IMR-90 (cell line): ENCODE measurements at places on chromosomes 2 and 18. TPM values are rescaled to one million over a fixed set of nuclear protein-coding genes. Genes with fewer than 3 reads are reported as not detected.

- H3K27ac ChIP-seq: no peak overlapping the region
- no peak overlapping the region for H3K4me3 ChIP-seq
- peaks cover 2% of the 10 kb centered on the region; the same call in 1 of the 2 replicates for H3K27me3 ChIP-seq
- no peaks in the 10 kb centered on the region for H3K4me1 ChIP-seq
These were observed 159.8 kb downstream of the SUCLG1 start for GRCh38 chr2:84299211-84299775.

The RNMT gene
- polyA plus RNA-seq: 11.9 and 13.6 TPM in 2 replicates

- no peak overlapping the region for H3K4me3 ChIP-seq
- no peak overlapping the region for H3K27ac ChIP-seq
- peaks cover 1% of the 10 kb centered on the region; the same call in 1 of the 2 replicates for H3K4me1 ChIP-seq
- peak; percentile 26 for DNase-seq
- no peaks in the 10 kb centered on the region for H3K36me3 ChIP-seq
- peaks cover 11% of the 10 kb centered on the region for H3K27me3 ChIP-seq
These were observed 188.9 kb upstream of the OSR1 start for GRCh38 chr2:19547321-19547720.

DNA sequence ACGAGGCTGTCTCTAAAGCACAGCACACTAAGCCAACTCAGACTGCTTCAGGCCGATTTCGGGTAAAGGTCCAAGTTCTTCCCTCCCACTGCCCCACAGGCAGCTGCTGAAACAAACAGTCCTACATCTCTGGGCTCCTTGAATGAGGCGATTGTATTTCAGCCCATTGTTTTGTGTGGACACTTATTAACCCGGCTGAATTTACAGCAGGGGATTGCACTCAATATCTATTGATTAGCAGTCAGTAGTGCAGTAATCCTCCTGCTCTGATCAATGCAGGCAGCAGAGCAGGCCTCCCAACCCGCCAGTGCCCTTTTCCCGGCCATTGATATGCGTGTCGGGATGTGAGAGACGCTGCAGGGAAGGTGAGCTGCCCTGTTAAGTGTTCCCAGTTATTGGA lies 330.1 kb downstream of the CMPK2 start:
- H3K4me1 ChIP-seq: no peaks in the 10 kb centered on the region
- H3K27ac ChIP-seq: no peak overlapping the region
- no peaks in the 10 kb centered on the region for H3K36me3 ChIP-seq
- no peak overlapping the region for H3K4me3 ChIP-seq

DNA sequence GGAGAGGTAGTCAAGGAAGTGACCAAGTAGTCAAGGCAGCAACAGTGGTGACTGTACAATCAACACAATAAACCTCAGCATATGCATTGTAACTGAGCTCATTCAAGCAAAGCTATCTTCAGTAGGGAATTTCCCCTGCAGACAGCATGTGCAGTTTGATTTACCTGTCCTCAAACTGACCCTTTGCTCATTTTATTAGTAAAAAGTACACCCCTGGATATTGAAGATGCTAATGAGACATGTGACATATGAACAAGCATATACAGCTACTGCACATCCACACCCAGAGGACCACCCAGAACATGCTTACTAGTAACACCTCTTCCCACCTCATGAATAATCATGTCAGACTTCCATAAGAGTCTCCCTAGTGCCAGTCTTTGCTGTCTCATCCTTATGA lies 15.4 kb downstream of the C2orf81 start:
- H3K27me3 ChIP-seq: peaks cover 2% of the 10 kb centered on the region
- no peaks in the 10 kb centered on the region for H3K4me1 ChIP-seq
- peak; percentile 40 for DNase-seq
- H3K36me3 ChIP-seq: no peaks in the 10 kb centered on the region

DNA sequence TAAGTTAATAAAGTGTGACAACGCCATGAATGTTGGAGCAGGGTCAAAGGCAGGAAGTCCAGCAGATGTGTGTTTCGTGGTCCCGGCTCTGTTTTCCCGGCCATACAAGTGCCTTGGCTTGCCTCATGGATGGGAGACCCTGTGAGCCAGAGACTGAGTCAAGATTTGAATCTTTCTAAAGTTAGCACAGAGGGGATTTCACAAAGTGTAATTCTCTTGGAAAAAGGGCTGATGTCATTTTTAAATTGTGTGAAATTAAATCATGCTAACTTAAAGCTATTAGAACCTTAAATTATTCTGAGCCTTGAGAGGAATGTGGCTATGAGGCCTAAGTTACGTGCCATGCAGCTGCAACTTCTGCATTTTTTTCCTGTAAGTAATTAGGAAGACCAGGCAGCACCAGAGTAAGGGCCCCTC lies 38.3 kb upstream of the RALBP1 start:
- no peaks in the 10 kb centered on the region for H3K36me3 ChIP-seq
- no peak overlapping the region for H3K4me3 ChIP-seq
- peak; percentile 66 for DNase-seq
- H3K4me1 ChIP-seq: peaks cover 6% of the 10 kb centered on the region; the same call in 1 of the 2 replicates
- no peak overlapping the region for H3K27ac ChIP-seq

The SAG gene
- polyA plus RNA-seq: not detected in 2 replicates

- no peaks in the 10 kb centered on the region for H3K36me3 ChIP-seq
- H3K4me3 ChIP-seq: peak overlapping the region; percentile 78; the same call in 1 of the 2 replicates
- H3K4me1 ChIP-seq: peaks cover 10% of the 10 kb centered on the region
- no peaks in the 10 kb centered on the region for H3K27me3 ChIP-seq
- DNase-seq: no peak
- H3K27ac ChIP-seq: no peak overlapping the region
These were observed 1.7 kb downstream of the SLC1A4 start for GRCh38 chr2:64990876-64991275.

The SRD5A2 gene
- polyA plus RNA-seq: not detected in 2 replicates

GRCh38 chr18:26579941-26580618 lies 31.7 kb upstream of the KCTD1 start:
- no peaks in the 10 kb centered on the region for H3K36me3 ChIP-seq
- no peaks in the 10 kb centered on the region for H3K4me1 ChIP-seq
- no peak overlapping the region for H3K27ac ChIP-seq
- H3K4me3 ChIP-seq: no peak overlapping the region
- peaks cover 11% of the 10 kb centered on the region for H3K27me3 ChIP-seq

DNA sequence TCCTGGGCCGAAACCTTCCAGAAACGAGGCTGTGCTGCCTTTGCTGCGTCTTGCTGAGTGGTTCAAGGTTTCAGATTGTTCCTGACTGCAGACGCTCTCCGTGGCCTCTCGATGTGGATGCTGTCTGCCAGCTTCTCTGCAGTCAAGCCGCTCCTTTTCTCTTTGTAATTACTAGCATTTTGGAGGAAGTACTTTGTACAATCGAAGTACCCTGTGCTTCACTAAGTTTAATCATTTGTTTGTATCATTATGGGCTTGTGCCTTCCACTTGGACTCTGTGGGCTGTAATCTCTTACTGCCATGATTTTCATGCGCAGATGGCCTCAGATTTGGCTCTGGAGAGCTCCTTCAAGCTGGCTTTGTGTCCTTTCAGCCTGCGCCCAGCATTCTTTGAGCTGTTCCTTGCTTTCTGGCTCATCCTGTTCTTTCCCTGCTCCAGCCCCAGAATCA lies 49.3 kb downstream of the TRAF3IP1 start:
- H3K27me3 ChIP-seq: no peaks in the 10 kb centered on the region
- DNase-seq: no peak
- H3K27ac ChIP-seq: no peak overlapping the region
- H3K36me3 ChIP-seq: no peaks in the 10 kb centered on the region
- no peaks in the 10 kb centered on the region for H3K4me1 ChIP-seq

DNA sequence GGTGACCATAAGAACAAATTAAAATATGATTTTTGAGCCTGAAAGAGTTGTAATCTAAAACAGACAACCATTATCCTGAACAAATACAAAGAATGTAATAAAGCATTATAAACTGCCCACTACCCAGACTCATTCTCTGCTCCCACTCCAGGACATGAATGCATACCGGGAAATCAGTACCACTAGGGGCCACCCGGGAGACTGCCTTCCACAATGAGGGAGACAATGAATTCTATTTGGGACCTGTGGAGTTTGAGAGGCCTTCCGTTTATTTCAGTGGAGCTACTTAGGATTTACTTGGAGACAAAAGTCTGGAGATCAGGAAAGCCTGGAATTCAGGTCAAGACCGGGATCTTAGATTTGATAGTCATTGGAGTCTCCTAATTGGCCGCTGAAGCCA lies 50.0 kb downstream of the NAB1 start:
- peak; percentile 11 for DNase-seq
- no peak overlapping the region for H3K27ac ChIP-seq
- no peak overlapping the region for H3K4me3 ChIP-seq
- no peaks in the 10 kb centered on the region; the same call in 1 of the 2 replicates for H3K4me1 ChIP-seq
- H3K27me3 ChIP-seq: peaks cover 2% of the 10 kb centered on the region

DNA sequence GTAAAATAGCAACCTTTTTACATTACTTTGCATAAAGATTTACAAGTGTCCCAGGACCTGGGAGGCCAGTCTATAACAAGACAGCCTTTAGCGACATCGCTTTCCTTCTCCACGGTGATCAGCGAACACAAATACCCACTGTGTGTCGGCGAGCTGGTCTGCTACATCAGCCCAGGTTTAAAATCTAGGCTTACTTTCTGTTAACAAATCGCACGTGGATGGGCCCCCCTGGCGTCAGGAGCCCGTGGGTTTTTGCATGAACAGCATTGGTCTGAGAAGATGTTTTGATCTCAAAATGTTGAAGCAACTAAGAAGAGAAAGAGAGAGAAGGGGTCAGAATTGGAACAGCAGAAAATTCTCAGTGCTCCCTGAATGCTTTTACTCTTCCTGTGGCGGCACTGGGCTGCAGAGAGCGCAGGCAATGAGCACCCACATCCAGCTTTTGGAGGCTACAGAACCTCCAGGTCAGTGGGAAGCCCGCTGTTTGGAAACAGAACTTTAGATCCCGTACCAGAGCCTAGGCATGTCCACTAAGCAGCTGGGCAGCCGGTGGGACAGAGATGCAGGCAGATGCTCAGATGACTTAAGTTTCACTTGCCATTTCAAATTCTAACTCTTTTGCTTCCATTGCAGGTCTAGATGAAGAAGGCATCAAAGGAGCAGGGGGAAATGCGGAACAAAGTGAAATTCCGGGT lies 32.9 kb downstream of the CYP27C1 start:
- H3K4me3 ChIP-seq: no peak overlapping the region
- peaks cover 27% of the 10 kb centered on the region for H3K27me3 ChIP-seq
- no peak overlapping the region for H3K27ac ChIP-seq
- H3K4me1 ChIP-seq: no peaks in the 10 kb centered on the region

The SLC5A7 gene
- not detected in 2 replicates for polyA plus RNA-seq

GRCh38 chr2:1219901-1220573 lies 193.2 kb upstream of the TPO start:
- H3K4me3 ChIP-seq: no peak overlapping the region
- H3K27me3 ChIP-seq: no peaks in the 10 kb centered on the region
- H3K36me3 ChIP-seq: no peaks in the 10 kb centered on the region
- H3K4me1 ChIP-seq: no peaks in the 10 kb centered on the region
- H3K27ac ChIP-seq: no peak overlapping the region
- no peak for DNase-seq

The MOGAT1 gene
- polyA plus RNA-seq: not detected in 2 replicates

DNA sequence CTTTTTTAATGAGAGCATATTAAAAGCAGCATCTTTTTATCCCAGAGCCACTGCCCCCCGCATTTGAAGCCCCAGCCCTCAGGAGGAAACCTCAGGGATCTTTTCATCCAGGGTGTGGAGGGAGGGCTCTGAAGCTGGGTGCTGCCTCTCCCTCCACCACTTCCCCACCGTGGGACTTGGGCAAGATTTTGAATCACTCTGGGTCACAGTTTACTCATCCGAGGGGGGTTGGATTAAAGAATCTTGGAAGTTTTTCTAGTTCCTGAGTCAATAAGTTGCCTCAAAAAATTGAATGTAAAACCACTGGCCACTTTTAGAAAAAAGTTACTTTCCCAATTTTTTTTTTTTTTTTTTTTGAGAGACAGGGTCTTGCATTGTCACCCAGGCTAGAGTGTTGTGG lies 62.0 kb upstream of the ANKRD44 start:
- no peaks in the 10 kb centered on the region for H3K36me3 ChIP-seq
- peaks cover 3% of the 10 kb centered on the region; the same call in 1 of the 2 replicates for H3K4me1 ChIP-seq
- H3K4me3 ChIP-seq: no peak overlapping the region
- no peaks in the 10 kb centered on the region; the same call in 1 of the 2 replicates for H3K27me3 ChIP-seq
- peak; percentile 36 for DNase-seq

The BOLA3 gene
- 39.5 and 46.5 TPM in 2 replicates for polyA plus RNA-seq

The ACSL3 gene
- polyA plus RNA-seq: 29.2 and 31.0 TPM in 2 replicates

- no peaks in the 10 kb centered on the region for H3K36me3 ChIP-seq
- H3K4me1 ChIP-seq: no peaks in the 10 kb centered on the region
- H3K27ac ChIP-seq: no peak overlapping the region
- DNase-seq: no peak
- H3K4me3 ChIP-seq: no peak overlapping the region
- no peaks in the 10 kb centered on the region for H3K27me3 ChIP-seq
These were observed 337.0 kb downstream of the EIPR1 start for GRCh38 chr2:3040496-3041140.

GRCh38 chr2:113850687-113851086 lies 39.2 kb upstream of the ACTR3 start:
- no peaks in the 10 kb centered on the region for H3K36me3 ChIP-seq
- H3K27ac ChIP-seq: no peak overlapping the region
- H3K4me1 ChIP-seq: no peaks in the 10 kb centered on the region; the same call in 1 of the 2 replicates

The UPP2 gene
- polyA plus RNA-seq: not detected in 2 replicates

DNA sequence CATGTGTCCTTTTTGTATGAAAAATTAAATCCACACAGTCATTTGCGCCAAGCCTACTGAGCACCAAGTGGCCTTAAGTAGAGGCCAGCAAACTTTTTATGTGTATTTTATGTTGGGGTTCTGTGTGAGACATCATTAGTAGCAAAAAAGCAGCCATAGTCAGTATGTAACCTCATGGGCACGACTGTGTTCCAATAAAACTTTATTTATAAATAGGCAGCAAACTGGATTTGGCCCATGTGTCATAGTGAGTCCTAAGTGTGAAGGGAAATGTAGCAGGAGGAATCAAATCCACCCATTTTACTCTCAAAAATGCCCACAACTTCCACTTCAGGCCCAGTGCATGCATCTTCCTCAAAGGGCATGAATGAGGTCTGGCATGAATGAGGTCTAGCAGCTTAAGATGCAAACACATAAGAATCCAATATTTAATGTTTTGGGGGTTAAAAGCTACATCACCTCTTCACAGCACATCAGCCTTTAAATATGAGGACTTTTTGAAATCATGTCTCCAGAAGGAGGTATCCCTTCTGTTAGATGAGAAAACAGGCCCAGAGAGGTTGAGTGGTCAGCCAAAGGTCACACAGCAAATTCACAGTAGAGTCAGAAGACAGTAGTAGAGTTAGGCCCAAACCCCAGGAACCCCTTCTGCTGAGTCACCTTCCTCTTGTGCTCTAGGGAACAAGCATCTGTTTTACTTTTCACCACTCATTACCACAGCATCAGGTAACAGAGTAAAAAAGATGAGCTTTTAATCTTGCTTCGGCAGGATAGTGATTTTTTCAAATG lies 45.6 kb downstream of the MREG start:
- no peak overlapping the region for H3K4me3 ChIP-seq
- H3K4me1 ChIP-seq: no peaks in the 10 kb centered on the region
- no peak overlapping the region for H3K27ac ChIP-seq

- no peak overlapping the region for H3K4me3 ChIP-seq
- H3K27me3 ChIP-seq: peaks cover 9% of the 10 kb centered on the region
- no peak overlapping the region for H3K27ac ChIP-seq
- no peaks in the 10 kb centered on the region for H3K36me3 ChIP-seq
- H3K4me1 ChIP-seq: no peaks in the 10 kb centered on the region
These were observed 58.9 kb upstream of the TGFA start for GRCh38 chr2:70612574-70612973.

GRCh38 chr2:43343573-43344304 lies 117.3 kb upstream of the ZFP36L2 start:
- no peaks in the 10 kb centered on the region for H3K27me3 ChIP-seq
- peak overlapping the region; percentile 92; the same call in 1 of the 2 replicates for H3K27ac ChIP-seq
- peaks cover 39% of the 10 kb centered on the region for H3K4me1 ChIP-seq
- H3K4me3 ChIP-seq: no peak overlapping the region
- no peaks in the 10 kb centered on the region for H3K36me3 ChIP-seq
- peak; percentile 97 for DNase-seq

GRCh38 chr2:26938399-26939118 lies 31.9 kb upstream of the MAPRE3 start:
- no peaks in the 10 kb centered on the region for H3K36me3 ChIP-seq
- H3K4me1 ChIP-seq: no peaks in the 10 kb centered on the region
- no peak overlapping the region for H3K27ac ChIP-seq
- no peak overlapping the region for H3K4me3 ChIP-seq
